LNCaP clone FGC (cell line): ENCODE measurements at places on chromosomes 4 and X.

DNA sequence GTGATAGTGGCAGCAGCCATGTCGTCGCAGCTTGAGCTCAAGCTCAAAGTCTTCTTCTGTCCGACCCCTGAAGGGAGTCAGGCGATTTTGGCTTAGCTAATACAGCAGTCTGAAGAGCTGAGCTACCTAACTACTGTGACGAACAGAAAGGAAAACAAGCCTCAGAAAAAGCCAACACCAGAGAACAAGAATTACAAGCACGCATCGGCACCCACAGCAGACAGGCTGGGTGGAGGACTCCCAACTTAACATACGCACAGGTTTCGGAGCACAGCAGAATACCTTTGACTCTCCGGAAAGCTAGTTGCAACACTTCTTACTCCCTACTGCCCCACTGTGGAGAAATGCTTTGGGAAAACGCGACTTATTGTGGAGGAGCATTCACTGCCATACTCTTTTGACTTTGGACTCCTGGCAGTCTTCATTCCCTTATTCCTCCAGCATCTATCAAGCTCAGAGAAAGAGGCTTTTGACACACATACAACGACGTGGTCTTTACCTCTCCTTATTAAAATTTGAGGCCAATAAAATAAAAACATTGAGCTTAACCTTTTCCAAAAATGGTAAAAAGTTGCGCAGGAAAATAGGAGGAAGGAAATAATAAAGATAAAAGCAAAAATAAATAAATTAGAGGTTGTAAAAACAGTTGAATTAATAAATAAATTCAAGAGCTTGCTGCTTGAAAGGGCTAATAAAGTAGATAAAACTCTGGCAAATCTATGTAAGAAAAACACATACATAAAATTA lies 41.3 kb upstream of the GPC3 start:
- DNase-seq, result no peak

DNA sequence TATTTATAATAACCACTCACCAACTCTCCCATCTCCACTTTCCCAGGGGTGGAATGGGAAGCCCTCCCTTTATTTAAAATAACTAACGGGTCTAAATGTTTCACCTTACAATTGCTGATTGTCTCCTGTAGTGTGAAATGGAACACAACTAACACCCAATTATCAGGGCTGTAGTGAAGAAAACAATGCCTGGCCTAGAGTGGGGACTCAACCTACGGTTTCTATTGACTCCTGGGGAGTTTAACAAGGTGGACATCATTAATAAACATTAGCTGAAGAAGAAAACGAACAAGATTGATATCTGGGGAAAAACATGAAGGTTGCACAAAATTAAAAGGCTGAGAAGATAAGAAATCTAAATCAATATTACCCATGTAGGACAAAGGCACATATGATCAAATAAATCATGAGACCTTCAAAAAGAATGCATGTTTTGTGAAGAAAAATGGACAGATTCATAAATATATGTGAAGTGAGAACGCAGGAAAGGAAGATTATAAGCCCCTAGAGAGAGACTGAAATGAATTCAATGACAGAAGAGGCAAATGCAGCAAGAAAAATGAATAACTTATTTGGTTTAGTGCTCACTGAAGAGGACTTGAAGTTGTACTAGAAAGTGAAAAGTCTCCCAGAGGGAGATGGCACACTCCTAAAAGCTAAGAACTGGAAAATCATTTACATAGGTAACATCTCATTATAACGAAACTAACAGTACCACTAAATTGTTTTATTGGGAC lies 593.0 kb upstream of the AADAT start:
- no peak for DNase-seq

- DNase-seq, result no peak
Observed at GRCh38 chrX:124518885-124519284, 172.5 kb downstream of the SH2D1A start.

- DNase-seq, result no peak
Observed at GRCh38 chr4:77002321-77003107, 53.0 kb downstream of the SEPTIN11 start.

DNA sequence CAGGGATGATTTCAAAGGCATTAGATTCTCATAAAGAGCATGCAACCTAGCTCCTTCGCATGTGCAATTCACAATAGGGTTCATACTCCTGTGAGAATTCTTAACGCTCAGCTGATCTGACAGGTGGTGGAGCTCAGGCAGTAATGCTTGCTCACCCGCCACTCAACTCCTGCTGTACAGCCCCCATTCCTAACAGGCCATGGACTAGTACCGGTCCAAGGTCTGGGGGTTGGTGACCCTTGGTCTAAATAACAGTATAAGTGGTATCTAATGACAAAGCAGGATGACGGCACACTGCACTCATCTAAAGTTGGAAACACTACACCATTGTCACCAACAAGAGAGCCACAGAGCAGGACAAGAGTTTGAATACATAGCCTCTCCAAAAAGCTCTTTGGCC lies 28.5 kb downstream of the ADGRA3 start:
- no peak for DNase-seq

GRCh38 chr4:13536607-13537006 lies 7.7 kb downstream of the NKX3-2 start:
- no peak for DNase-seq
